ENCODE measurements at places on chromosomes 1 and 21.

GRCh38 chr1:41356752-41357151, 4.5 kb upstream of the FOXO6 start:
- DNase-seq = no peak

DNA sequence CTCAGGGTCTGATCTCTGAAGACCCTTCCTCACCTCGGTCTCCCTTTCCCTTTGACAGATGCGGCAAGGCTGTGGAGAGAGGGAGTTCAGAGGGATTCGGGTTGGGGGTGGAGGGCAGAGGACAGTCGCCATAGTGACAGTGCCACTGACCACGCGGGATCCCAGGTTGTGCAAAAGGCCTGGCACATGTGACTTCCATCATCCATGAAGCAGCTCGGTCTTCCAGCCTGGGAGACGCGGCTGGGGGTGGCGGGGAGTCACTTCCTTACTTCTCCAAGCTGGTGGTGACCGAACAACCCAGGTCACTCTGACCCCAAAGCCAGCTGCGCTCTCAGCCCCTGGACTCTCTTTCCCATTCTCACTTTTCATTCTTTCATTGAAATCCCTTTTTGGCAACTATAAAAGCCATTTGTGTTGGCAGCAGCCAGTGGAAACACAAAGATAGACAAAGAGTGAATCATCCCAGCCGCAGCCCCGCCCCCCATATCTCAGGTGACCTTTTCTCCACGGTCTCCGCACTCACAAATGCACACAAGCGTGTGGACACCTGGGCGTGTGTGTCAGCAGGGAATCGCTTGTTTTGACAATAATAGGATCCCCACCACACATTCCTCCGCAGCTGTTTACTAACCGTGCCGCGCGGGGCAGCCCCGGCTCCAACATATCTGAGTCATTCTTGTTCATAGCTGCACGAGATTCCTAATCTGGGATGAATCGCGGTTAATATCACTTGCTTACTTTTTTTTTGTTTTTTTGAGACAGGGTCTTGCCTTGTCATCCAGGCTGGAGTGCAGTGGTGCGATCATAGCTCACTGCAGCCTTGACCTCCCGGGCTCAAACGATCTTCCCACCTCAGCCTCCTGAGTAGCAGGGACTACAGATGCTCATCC, 68.3 kb downstream of the DHRS3 start:
- DNase-seq = no peak

DNA sequence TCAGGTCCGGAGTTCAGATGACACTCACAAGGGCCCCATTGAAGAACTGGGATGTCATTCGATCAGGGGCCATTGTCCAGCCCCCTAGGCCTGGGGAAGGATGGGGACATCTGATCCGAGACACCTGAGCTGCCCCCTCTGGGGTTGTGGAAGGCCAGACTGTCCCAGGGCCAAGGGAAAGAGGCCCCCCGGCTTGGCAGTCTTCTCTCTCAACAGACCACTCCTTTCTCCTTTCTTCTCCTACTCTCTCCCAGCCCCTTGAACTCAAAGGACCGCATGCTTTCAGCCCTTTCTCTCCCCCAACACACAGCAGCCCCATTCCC, 1.1 kb downstream of the S100A1 start:
- no peak for DNase-seq

- no peak for DNase-seq
These were observed 11.6 kb downstream of the GNAI3 start for GRCh38 chr1:109559995-109560394.

GRCh38 chr1:224734261-224734935, 118.3 kb downstream of the CNIH3 start:
- no peak for DNase-seq

DNA sequence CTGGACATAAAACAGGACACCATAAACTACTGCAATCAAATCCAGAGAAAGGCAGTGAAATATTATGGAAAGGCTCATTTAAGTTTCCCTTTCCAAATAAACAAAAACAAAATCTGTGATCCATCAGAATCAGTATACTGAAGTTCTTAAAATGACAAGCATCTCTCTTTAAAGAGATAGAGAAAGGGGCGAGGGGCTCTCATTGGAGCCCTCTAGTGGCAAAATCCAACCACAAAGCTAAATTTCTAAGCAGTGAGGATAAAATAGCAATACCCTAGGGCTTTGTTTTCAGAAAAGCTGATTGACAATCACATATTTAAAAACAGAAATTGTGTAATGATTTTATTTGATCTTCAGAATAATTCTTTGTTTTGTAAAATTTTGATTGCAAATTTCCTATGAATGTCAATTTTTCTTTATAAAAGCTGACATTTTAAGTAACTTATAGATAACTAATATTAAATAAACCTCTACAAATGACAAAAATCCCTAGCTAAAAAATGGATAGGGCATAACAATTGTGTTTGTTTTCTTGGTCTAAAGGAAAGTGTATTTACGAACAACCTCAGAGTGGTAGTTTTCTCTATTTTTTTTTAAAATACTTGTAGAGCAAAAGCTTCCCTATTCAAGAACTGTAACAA, 138.2 kb downstream of the COL24A1 start:
- DNase-seq = peak; percentile 42
